Left ventricle myocardium inferior (tissue), 1 donor: ENCODE measurements at places on chromosomes 1 and 21.

GRCh38 chr21:35002879-35003722 lies 46.0 kb downstream of the RUNX1 start:
- DNase-seq, result no peak

DNA sequence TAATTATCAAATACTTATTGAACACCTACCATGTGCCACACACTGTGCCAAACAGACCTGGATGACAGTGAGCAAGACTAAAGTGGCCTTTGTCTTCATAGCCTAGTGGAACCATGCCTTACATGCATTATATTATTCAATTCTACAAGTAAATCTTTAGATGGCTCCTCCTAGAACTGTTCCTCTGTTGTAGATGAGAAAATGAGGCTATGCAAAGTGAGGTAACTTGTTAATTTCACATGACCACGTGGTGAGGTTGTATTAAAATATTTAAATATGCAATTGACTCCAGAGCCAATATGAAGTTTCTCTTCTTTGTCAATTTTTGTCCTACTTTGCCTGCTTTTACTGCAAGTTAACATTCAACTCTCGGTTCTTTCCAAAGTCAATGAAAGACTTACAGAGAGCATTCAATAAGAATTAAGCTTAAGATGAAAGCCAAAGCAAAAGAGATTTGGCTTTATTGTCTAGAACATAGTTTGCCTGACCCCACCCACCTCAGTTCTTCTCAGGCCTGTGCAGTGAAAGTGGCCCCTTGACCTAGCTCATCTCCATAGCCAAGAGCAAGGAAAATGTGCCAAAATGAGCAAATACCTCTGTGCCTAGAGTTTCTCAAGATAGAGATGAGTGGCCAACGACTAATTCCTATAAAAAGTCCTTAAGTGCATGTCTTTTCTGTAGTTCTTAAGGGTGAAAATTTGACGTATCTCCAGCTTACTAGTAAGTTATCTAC lies 263.2 kb upstream of the NFIA start:
- DNase-seq, result no peak

DNA sequence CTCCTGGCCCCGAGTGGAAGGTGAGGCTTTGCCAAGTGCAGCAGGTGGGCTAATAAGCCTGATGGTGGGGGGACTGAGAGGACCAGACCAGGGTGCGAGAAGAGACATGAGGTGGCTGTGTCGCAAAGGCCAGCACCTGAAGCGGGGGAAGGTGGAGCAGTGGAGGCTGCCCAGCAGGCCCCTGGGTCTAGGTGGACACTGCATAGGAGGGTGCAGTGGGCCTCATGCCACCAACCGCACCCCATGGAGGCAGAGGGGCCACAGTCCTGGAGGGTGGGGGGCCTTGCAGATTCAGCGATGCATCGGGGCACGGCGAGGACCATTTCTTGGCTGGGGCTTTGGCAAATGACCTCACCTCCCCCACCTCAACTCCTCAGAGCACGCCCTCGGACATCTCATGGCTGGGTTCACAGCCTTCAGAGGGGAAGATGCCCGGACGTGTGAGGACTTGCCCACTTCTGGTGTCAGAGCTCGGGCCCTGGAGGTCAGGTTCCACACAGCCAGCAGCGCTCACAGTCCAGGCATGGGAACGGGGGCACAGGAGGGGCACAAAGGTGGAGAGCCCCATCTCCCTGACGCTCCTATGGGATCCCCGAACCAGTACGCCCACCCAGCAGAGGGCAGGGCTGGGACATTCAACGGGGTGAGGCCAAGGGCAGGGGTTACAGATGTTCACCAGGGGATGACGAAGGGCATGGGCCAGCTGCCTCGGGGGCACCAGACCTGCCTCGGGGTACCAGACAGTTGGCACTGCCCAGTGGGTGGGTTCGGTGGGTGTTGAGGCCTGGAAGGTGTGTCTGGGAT lies 35.4 kb downstream of the UBE2G2 start:
- no peak for DNase-seq

DNA sequence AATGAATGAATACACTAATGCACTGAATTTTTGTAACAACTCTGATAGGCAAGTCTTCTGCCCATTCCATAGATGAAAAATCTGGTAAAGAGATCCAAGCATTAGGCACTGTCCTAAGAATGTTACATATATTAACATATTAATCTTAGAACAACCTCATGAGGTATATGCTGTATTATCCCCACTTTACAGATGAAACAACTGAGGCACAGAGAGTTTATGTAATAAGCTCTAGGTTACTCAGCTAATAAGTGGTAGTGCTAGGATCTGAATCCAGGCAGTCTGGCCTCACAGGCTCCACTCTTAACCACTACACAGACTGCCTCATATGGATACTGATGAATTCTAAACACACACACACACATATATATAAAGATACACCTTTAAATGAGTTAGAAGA lies 52.8 kb downstream of the TRAF5 start:
- DNase-seq, result no peak

DNA sequence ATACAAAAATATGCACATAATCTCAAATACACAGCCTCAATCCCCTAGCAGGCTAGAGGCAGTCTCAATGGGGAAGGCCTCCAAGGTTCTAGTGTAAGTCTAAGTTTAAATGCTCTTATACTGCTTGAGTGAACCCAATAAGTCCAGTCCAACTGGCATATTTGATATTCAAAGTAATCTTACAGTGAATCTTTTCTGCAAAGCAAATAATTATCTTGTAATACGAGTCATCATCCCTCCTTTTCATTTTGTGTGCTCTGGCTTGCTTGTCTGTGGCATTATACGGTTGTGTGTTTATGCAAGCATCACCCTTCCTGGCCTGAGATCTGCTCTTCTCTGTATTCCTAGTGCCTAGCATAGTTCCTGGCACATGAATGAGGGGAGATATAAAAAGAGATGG lies 166.9 kb upstream of the HMGB4 start:
- DNase-seq, result no peak

GRCh38 chr1:184025242-184025675 lies 12.3 kb downstream of the COLGALT2 start:
- DNase-seq, result no peak

- DNase-seq, result no peak
Observed at GRCh38 chr1:186842547-186842946, 13.8 kb downstream of the PLA2G4A start.

- no peak for DNase-seq
Observed at GRCh38 chr1:22261580-22261979, 118.7 kb upstream of the WNT4 start.

GRCh38 chr1:183633676-183634343 lies 1.8 kb downstream of the ARPC5 start:
- no peak for DNase-seq

- no peak for DNase-seq
Observed at GRCh38 chr1:203103829-203104495, 18.1 kb upstream of the MYOG start.
